ENCODE measurements at places on chromosomes 11 and 22.

DNA sequence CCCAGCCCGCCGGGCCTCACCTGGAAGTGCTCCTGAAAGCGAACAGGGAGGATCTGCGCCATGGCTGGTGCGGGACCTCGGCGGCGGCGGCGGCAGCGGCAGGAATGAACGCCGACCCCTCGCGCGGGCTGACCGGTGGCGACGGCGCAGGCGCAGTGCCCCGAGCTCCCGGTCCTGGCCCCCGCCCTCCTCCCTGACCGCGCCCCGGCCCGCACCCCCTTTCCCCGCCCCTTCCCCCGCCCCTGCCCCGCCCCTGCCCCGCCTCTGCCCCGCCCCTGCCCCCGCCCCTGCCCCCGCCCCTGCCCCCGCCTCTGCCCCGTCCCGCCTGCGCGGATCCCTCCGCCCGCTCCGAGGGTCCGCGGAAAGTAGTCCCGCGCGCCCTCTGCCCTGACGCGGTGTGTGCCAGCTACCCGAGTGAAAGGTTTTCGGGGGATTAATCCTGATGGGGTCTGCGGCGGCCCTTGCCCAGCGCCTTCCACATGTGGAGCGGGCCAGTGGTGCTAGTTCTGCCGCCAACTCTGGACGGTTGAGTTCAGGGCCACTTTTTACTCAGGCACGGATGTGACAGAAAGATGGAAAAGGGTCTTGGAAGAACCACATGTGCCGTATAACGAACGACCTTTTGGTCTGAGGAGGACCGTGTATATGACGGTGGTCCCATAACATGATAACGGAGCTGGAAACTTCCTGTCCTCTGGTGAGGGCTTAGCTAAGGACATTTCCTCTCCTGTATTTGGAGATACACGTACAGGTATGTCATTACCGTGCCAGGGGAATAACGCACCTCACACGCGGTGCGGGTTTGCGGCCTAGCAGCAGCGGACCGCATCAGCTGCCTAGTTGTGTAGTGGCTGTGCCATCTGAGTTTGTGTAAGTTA, at the start of gene CLTCL1:
Gene CLTCL1, minus strand, starts transcription at position 140 of the 878 bp plus-strand sequence. Its CDS starts 78 bp downstream, at position 62.
- peak; percentile 66 for DNase-seq

- DNase-seq = peak; percentile 49
Measured at GRCh38 chr22:37309211-37310074, 27.1 kb downstream of the CYTH4 start.

DNA sequence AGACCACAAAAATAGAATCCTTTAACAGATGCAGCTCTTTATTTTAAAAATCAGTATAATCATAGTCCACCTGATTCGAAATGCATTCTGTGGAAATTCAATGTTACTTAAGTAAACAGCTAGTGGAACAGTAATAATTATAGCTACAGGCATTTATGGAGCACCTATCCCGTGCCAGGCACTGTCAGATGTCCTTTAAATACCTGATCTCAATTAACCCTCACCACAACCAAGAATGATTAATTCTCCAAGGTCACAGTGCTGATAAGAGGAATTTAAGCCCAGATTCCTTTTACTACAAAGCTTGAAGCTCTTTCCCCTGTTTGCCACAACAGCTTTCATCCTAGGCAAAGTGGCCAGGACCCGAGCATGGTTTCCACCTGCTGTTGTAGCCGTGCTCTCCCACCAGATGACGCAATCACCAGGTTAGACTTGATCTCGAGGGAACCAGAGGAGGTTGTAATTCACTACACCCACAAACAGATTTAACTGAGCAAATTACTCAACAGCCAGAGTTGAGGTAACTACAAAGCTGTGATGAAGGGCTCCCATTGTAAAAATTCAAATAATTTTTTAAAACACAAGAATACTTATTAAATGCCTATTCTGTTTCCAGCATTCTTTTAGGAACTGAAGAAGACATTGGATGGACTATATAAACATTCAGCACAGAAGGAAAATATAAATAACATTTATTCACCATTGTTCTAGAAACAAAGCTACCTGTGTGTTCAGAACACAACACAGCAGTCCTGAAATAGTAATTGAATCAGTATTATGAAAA, 10.3 kb downstream of the PRDM10 start:
- peak; percentile 44 for DNase-seq

DNA sequence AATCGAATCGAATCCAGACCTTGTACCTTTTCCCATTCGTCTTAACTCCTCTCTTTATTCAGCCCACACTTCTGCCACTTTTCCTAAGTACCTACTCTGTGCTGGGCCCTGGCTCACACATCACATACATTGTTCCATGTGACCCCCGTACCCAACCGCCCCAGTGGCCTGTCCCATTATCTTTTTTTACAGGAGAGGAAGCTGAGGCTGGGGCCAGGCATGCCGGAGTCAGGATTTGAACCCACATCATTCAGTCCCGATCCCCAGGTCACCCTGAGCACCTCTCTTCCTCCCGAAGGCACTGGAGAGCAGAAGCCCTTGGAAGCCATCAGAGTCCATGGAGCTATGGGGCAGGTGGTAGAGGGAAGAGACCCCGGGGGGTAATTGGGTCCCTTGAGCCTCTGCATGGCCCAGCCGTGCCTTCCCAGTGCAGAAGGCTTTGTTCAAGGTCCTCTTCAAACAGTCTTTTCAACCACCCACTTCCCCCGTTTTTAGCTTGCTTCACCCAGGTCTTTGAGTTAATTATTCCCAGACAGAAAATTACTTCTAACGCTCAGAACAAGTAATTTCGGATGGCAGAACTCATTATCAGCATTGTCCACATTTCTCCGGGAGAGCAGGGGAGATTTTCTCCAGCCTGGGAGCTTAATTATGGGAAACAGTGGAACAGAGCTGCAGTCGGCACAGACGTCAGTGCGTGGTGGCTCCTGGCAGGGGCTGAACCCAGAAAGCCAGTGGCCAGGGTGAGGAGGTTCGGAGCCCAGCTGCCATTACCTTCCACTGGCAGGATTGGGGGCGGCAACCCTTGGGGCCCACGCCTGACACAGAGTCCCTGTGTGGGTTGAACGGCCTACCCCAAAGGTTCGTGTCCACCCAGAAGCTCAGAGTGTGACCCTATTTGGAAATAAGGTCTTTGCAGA, 82.4 kb upstream of the RTL6 start:
- no peak for DNase-seq

GRCh38 chr11:120958185-120958584, 65.7 kb upstream of the TBCEL start:
- no peak for DNase-seq

DNA sequence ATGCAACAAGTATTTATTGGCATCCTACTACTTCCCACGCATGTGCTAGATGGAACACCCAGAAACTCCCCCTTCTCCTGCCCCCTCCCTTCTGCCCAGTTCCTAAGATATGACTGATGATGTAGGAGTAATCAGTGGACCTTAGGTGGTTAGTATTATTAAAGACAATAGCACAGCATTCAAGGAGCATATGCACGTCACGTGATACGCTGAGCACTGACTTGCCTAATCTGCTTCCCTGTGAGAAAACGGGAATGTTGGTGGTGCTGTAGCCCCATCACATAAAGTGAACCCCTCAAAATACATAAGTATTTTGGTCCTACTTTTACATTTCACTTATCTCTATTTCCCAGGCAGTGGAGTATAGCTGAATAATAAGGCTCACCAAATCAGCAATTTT, 12.4 kb downstream of the DRD2 start:
- DNase-seq = no peak

DNA sequence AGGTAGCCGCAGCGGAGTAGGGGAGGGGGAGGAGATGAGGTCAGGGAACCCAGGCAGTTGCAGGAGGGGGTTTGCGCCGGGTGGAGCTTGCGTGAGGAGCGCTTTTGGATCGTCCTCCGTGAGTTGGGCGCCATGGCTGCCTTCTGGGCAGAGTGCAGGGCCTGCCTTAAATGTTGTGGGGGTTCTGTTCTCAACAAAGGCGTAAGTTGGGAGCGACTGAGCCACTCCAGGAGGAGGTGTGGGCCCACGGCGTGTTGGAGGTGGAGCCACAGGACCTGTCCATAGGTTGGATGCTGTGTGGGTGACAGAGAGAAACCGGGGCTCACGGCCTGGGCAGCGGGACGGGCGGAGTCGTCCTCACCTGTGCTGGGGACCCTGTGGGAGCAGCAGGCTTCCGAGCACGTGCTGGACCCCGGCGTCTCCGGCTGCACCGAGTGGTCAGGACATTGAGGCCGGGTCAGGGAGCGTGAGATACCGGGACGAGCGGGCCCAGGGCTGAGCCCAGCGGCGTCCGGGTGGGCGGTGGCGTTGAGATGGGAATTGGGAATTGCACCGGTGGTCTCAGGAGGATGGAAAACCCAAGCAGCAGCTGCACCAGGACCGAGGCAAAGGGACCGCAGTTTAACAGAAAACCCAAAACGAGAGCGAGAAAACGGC, 977 bp upstream of the PGGHG start:
- DNase-seq = peak; percentile 11

GRCh38 chr11:117313828-117314768, 2.0 kb downstream of the BACE1 start:
- no peak for DNase-seq

GRCh38 chr11:61025821-61026120, 54.3 kb downstream of the CD6 start:
- no peak for DNase-seq

All from CD4-positive, alpha-beta T cell treated with Interleukin-4 for 1 hour (primary cell).